NCI-H187 (cell line): ENCODE measurements at places on chromosomes 2 and 18.
A peak's percentile ranks its signal among the peaks of the same experiment; 100 is the strongest.

GRCh38 chr2:211836409-211836808, 702.2 kb downstream of the ERBB4 start:
- peak; percentile 37 for DNase-seq

- DNase-seq = no peak
Measured at GRCh38 chr2:169911119-169911518, 83.9 kb downstream of the UBR3 start.

GRCh38 chr18:24490539-24490938, 30.1 kb downstream of the HRH4 start:
- DNase-seq = no peak

GRCh38 chr18:62526098-62527025, 3.5 kb downstream of the ZCCHC2 start:
- peak; percentile 62 for DNase-seq

DNA sequence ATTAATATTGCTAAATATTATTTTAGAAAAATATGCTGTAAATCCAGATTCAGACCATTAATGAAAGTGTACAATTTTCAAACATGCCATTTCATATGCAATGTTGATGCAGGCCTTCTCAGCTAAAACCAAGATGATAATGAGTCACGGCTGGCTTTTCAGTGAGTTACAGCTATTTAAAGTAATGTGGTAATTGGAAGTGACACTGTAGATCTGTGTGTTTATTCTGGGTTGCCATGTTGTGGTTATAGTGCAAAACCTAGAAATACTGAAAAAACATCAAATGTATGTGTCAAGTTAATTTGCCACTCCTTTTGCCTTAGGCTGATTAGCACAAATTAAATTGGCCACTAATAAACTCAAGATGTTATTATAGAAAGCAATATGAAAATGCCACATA, 506.6 kb downstream of the ERBB4 start:
- no peak for DNase-seq

- no peak for DNase-seq
Measured at GRCh38 chr2:233823731-233824121, 30.6 kb downstream of the HJURP start.

DNA sequence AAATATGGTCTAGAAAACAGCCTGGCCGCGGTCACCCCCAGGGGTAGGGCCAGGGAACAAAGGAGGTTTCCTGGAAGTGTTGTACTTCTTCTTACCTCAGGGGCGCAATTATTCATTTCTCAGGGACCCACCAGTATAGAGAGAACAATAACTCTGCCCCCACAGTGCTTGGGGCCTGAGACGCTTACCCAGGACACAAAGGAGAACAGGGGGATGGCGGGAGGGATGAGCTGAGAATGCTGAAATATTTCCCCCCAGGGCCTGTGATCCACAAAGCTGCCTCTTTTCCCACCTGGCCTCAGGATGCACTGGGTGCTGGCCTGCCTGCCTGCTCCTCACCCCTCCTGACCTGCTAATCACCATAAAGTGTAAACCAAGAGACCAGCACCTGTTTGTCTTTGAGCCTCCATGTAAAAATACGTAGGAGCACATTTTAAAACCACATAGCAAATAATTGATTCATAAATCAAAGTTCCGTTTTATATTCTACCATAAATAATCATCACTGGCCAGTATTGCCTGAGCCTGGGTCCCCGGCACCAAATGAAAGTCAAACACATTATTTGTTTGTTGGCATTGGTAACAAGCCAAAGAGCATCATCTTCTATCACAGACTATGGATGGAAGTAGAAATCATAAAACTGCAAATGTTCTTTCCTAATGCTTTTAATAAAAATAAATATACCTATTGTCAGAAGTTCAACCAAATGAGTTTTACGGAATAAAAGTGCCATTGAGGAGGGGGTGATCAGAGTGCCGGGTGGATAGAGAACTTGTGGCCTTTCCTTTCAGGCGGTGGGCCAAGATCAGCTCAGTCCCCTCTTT, 67.3 kb upstream of the RMDN2 start:
- no peak for DNase-seq

- DNase-seq = no peak
Measured at GRCh38 chr2:57728691-57729090, 317.9 kb upstream of the VRK2 start.

DNA sequence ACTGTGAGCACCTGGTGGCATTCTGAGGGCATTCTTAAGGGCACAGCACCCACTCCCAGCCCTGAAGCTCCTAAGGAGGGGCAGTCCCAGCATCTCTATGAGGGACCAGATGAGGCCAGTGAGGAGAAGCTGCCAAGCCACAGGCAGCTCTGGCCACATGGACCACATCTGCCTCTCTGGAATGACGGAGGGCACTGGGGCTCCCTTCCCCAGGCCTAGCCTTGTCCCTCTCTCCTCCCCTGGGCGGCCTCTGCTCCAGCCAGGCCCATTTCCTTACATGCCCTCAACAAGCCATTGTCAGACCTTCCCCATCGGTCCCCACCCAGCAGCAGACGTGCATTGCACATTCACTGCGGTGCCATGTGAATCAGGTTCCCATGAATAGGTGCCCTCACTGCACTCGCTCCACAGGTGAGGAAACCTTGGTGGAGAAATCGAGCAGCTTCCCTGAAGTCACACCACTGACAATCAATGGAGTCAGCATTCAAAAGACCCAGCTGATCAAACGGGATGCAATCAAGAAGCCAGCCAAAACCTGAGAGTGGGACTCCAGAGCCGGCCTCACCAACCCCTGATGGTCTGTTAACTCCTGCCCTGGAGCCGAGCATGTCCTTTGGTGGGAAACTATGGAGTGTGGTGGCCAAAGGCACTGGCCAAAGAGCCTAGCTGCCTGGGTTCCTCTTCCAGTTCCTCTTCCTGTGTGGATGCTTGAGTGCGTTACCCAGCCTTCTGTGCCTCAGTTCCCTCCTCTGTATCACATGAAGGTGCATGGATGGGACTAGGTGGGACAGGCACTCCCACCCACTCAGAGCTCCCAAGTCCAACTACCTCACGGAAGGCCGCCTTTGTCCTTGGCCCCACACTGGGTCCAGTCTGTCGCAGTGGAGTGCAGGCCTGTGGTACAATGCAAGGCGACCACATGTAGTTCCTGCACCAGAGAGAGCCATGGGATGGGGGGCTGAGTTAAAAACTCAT, 147.3 kb downstream of the ZFP36L2 start:
- DNase-seq = no peak

DNA sequence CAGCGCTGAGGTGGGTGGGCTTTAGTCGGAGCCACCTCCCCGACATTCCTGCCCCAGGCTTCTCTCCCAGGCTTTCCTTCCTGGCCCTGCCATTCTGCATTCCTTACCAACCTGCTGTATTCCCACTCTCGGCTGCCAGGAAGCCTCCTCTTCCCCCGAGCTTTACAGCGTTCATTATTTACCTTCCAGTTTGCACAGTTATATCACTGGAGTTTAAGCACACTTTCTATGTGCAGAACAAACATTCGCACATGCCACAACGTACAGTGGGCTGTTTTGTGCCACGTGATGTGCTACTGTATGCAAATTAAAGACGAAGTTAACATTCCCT, 246.3 kb downstream of the SOX11 start:
- DNase-seq = no peak

GRCh38 chr2:240626531-240627300, 1.4 kb downstream of the GPR35 start:
- DNase-seq = no peak

DNA sequence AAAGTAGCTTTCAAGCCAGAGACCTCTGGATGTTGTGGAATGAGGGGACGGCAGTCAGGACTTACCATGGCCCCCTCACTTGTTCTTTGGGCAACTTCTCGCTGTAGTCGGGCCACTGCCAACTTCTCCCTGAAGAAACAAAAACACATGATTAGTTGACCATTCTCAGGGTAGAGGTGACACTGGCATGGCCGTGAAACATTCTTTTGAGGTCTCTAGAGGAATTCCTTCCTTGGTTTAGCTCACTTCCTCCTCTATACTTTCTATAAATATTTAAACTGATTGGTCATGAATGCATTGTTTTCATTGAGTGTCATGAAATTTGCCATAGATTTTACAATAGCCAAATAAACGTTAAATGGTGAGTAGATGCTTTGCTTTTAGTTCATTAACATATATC, 354.6 kb downstream of the NCKAP5 start:
- no peak for DNase-seq

- DNase-seq = no peak
Measured at GRCh38 chr2:241904791-241905710, 35.5 kb downstream of the RTP5 start.

DNA sequence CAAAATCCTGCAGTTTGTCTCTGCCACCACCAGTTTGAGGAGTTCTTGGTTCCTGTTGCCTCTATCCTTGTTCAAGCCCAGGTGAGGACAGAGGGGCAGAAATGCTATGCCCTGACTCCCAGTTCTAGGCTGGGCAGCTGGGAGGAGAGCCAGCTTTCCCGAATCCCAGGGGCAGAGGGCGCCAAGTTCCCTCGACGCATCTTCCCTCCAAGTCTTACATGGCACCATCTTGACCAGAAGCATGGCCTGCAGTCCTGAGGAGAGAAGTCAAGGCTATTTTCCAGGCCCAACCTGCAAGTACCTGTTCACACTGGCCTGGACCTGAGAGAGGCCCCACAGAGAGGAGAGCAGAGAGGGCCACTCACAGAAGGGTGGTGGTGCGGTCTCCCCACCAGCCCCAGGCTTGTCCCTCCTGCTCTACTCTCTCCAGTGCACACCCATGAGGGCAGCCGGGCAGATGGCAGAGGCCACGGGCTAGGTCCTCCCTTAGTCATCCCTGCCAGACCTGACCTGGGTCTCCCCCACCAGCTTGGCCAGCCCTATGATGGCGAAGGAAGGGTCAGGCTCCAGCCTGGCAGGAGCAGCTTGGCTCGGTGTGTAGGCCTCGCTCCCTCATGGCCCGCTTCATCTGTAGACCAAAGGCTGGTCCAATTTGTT, 115.7 kb upstream of the MSTN start:
- no peak for DNase-seq

DNA sequence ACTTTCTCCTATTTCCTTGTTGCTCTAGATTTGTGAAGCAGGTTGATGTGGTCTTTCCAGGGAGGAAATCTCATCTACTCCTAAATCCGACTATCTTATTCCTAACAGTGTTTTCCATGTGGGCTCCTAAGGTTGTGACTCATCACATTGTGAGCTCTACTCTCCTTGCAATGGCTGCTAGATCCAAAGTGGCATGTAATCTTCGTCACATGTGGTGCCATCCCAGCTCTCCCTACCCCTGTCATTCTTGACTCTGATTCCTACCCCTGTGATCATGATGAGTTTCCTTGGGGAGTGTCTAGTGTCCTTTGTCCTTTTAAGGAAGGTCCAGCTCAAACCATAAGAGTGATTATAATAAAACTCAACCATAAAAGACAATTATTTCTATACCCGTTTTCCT, 47.3 kb upstream of the GULP1 start:
- DNase-seq = no peak

GRCh38 chr2:60540074-60540473, 13.4 kb downstream of the BCL11A start:
- peak; percentile 46 for DNase-seq

- DNase-seq = no peak
Measured at GRCh38 chr2:234536178-234536965, 39.5 kb upstream of the ARL4C start.
